AG04450 (cell line): ENCODE measurements at places on chromosomes 1 and 21. TPM values are rescaled to one million over a fixed set of nuclear protein-coding genes. Genes with fewer than 3 reads are reported as not detected.

TBX15 gene
- not detected in 2 replicates for polyA plus RNA-seq

GRCh38 chr21:33948096-33948950 is 32.7 kb upstream of the ATP5PO start:
- DNase-seq = no peak

MECR gene
- 18.2 and 23.4 TPM in 2 replicates for polyA plus RNA-seq

SMYD3 gene
- polyA plus RNA-seq = 37.5 and 39.9 TPM in 2 replicates

DNA sequence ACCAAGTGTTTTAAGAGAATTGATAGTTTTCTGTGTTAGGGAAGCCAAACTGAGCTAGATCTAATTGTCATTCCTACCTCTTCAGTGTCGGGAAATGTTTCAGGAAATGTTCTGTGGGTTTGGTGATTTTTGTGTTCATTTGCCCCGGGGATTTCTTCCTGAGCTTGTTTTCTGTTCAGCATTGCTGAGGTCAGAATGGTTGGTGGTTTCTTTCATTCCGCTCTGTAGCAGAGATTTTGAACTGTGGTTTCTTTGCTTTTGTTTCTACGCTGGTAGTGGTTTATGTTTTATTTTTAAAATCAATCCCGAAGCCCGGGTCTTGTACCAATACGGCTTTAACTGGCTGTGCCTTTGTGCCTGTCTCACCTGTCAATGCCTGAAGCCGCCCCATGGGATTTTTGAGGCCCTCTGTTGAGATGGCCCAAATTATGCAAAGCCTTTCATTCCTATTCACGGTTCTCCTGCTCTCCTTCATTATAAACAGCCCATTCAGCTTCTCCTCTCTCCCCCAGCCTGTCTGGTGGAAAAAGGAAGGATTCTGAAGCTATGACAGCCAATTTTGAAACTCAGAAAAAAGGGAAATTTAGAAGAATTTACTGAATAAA is 417.2 kb upstream of the KAZN start:
- DNase-seq = no peak

INKA2 gene
- polyA plus RNA-seq = 2.3 and 2.7 TPM in 2 replicates

- DNase-seq = no peak
Observed at GRCh38 chr21:46557469-46557868, 47.4 kb downstream of the S100B start.

DNA sequence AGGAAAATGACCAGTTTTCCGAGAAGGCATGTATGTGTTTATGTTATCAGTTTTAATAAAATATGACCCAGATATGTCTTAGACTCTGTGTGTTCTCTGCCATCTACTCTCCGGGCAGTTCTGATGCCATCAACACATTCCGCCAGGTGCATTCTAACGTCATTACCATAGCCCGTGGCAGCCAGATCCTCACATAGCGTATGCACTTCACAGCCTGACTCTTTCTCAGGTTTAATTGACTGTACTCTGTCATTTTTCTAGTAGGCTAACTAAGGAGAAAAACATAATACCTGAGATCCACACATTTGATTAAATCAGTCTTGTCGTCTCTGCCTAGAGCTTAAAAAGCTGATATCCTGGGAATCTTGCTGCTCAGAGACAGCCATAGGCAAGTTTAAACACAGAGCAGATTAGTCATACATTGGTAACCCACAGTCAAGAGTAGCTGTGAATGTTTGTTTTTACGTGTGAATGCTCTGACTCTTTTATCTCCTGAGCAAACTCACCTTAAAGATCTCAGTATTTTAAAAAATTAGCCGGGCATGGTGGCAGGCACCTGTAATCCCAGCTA is 175.9 kb downstream of the GREM2 start:
- no peak for DNase-seq
